ENCODE measurements at places on chromosomes 2 and 18. TPM values are rescaled to one million over a fixed set of nuclear protein-coding genes. Genes with fewer than 3 reads are reported as not detected.

Gene ZDBF2
- 4.2 TPM for total RNA-seq

- H3K4me3 ChIP-seq: no peak overlapping the region
- no peak for DNase-seq
- H3K4me1 ChIP-seq: peaks cover 53% of the 10 kb centered on the region
- H3K27me3 ChIP-seq: no peaks in the 10 kb centered on the region
- peaks cover 4% of the 10 kb centered on the region for H3K36me3 ChIP-seq
These were observed 41.4 kb upstream of the RFX8 start for GRCh38 chr2:101516349-101516748.

GRCh38 chr2:158407031-158407430 lies 49.5 kb downstream of the CCDC148 start:
- H3K27ac ChIP-seq: no peak overlapping the region
- no peak overlapping the region for H3K4me3 ChIP-seq
- no peaks in the 10 kb centered on the region for H3K36me3 ChIP-seq
- H3K4me1 ChIP-seq: no peaks in the 10 kb centered on the region
- DNase-seq: no peak
- peaks cover 7% of the 10 kb centered on the region for H3K27me3 ChIP-seq

- no peaks in the 10 kb centered on the region for H3K4me1 ChIP-seq
- no peaks in the 10 kb centered on the region for H3K27me3 ChIP-seq
- H3K36me3 ChIP-seq: peaks cover 39% of the 10 kb centered on the region
- no peak overlapping the region for H3K27ac ChIP-seq
- no peak overlapping the region for H3K4me3 ChIP-seq
These were observed 10.4 kb downstream of the FEZ2 start for GRCh38 chr2:36587556-36587955.

DNA sequence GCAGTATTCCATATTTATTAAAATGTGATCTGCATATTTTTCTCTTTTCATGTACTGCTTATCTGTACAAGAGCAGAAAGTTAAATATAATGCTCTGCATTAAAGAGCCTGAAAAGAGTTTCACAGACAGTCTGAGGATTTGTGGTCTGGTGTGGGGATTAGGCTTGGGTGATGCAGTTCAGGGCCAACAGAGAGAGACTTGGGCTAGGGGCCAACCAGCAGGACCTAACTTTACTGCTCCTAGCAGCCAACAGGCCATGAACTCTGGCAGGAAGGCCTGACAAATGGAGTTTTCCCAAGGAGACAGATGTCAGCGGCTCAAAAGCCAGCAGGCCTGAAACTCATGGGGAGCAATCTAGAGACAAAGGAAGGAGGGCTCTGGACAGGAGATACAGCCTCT lies 169.6 kb downstream of the LRRTM1 start:
- no peak overlapping the region for H3K4me3 ChIP-seq
- no peak for DNase-seq
- H3K4me1 ChIP-seq: no peaks in the 10 kb centered on the region
- no peak overlapping the region for H3K27ac ChIP-seq
- H3K27me3 ChIP-seq: no peaks in the 10 kb centered on the region

Gene FBXO11
- 39.6 TPM for total RNA-seq

Gene POTEI
- total RNA-seq: not detected

GRCh38 chr2:231557571-231558217 lies 27.4 kb upstream of the NMUR1 start:
- no peaks in the 10 kb centered on the region for H3K27me3 ChIP-seq
- no peaks in the 10 kb centered on the region for H3K36me3 ChIP-seq
- H3K27ac ChIP-seq: no peak overlapping the region
- no peak overlapping the region for H3K4me3 ChIP-seq
- no peaks in the 10 kb centered on the region for H3K4me1 ChIP-seq

Gene STK17B
- total RNA-seq: 22.1 TPM

Gene ZBTB7C
- total RNA-seq: 1.1 TPM

DNA sequence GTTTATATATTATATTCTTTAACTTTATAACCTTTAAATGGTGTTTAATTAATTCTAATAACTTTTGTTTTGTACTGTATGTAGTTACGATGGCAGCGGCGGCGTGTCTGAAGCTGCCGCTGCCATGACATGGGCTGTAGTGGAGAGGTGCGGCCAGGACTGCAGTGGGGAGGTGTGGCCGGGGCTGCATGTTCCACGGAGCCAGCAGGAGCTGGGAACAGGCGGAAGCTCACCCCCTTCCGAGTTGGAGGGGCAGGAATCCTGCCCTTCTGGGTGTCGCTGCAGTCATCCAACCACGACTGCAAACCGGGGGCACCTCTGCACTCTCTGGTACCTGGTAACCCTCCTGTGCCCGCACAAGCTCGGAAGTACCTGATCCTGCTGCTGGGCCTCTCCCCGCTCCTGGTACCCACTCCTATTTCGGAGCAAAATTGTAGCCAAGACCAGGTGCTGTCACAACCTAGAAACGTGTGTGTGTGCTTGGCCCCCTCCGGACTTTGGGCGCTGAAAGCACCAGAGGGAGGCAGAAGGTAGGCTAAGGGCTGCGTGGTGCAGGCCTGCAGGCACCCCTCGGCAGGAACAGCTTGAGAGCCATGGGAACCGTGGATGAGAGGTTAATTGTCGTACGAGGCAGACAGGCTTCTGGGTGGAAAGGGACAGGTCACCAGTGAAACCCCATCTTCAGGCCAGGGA lies 1329.7 kb upstream of the SLC39A10 start:
- no peaks in the 10 kb centered on the region for H3K4me1 ChIP-seq
- DNase-seq: no peak

- no peaks in the 10 kb centered on the region for H3K36me3 ChIP-seq
- peaks cover 24% of the 10 kb centered on the region for H3K27me3 ChIP-seq
- H3K4me3 ChIP-seq: no peak overlapping the region
- H3K4me1 ChIP-seq: no peaks in the 10 kb centered on the region
- no peak overlapping the region for H3K27ac ChIP-seq
- no peak for DNase-seq
These were observed 356.8 kb downstream of the PLCL1 start for GRCh38 chr2:198161151-198161550.

DNA sequence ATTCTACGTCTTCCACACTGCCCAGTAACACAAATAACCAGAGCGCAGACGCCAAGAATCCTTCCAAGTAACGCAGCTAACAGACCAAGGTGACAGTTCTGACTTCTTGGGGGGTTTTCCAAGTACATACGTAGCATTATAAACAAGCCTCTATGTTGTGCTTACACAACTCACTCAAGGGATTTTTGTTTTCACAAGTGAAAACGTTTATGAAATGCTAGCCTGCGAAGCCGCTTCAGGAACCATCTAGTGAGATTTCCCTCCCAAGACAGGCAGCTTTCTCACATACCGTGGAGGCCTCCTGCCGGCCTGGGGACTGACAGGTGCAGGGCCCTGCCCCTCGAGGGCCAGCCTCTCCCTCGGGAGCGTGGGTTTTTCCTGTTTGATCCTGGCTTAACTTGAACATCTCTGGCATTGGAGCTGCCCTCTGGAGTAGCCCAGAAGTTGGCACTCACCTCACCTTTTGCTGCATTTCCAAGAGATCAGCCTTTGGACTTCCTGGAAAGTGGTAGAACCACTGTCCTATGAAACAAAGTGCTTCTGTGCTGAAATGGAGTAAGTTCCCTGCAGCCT lies 151.1 kb downstream of the MBP start:
- no peak for DNase-seq
- no peak overlapping the region for H3K27ac ChIP-seq
- peaks cover 5% of the 10 kb centered on the region for H3K4me1 ChIP-seq
- H3K27me3 ChIP-seq: no peaks in the 10 kb centered on the region
- no peak overlapping the region for H3K4me3 ChIP-seq

Gene ALPP
- 14.4 TPM for total RNA-seq

Gene CFAP210
- total RNA-seq: not detected

Gene RGPD8
- 8.4 TPM for total RNA-seq

GRCh38 chr2:67289921-67290371 lies 107.2 kb upstream of the ETAA1 start:
- H3K4me1 ChIP-seq: peaks cover 30% of the 10 kb centered on the region
- no peaks in the 10 kb centered on the region for H3K27me3 ChIP-seq
- peak; percentile 89 for DNase-seq
- peak overlapping the region; percentile 96 for H3K27ac ChIP-seq
- H3K36me3 ChIP-seq: no peaks in the 10 kb centered on the region

Gene ABHD1
- total RNA-seq: 0.36 TPM

Gene NHEJ1
- 16.7 TPM for total RNA-seq

Gene MOGAT1
- total RNA-seq: not detected

DNA sequence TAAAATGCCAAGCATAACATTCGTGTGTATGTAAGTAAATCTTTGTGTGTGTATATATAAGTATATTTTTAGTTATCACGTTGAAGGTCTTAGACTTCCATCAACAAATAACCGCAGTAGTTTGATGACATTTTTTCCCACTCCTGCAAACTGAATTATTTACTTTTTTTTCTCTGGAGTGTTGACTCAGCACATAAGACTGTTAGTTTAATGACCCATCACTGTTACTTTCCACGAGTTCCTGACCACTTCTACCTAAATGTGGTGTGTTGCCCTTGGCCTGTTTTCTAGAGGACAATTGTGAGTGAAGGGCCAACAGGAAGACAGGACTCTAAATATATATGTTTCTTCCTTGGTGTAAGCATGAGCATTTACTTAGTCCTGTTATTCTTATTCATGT lies 71.3 kb upstream of the TXNDC2 start:
- no peaks in the 10 kb centered on the region for H3K36me3 ChIP-seq
- H3K4me1 ChIP-seq: peaks cover 14% of the 10 kb centered on the region
- no peaks in the 10 kb centered on the region for H3K27me3 ChIP-seq
- peak overlapping the region; percentile 53 for H3K27ac ChIP-seq
- peak; percentile 91 for DNase-seq

Gene LIMS3
- total RNA-seq: 0.26 TPM

DNA sequence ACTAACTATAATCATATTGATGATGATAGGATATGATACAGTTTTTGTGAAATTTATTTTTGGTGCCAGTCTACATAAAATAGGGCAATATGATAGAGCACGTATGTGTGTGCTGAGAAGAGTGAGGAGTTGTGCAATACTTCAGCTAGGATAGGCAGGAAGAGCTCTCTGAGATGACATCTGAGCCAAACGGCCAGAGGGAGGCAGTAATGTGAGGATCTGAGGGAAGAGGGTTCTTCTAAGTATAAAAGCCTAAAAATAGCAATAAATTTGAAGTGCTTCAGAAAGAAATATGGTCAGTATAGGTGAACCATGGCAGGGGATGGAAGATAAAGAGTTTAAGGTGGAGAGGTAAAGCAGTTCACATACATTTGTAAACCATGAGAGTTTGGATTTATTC lies 102.5 kb downstream of the OLA1 start:
- H3K4me1 ChIP-seq: no peaks in the 10 kb centered on the region
- peaks cover 5% of the 10 kb centered on the region for H3K36me3 ChIP-seq
- no peaks in the 10 kb centered on the region for H3K27me3 ChIP-seq
- no peak overlapping the region for H3K27ac ChIP-seq
- no peak overlapping the region for H3K4me3 ChIP-seq

- no peaks in the 10 kb centered on the region for H3K36me3 ChIP-seq
- peaks cover 15% of the 10 kb centered on the region for H3K27me3 ChIP-seq
- no peak overlapping the region for H3K27ac ChIP-seq
- H3K4me3 ChIP-seq: no peak overlapping the region
- no peak for DNase-seq
- no peaks in the 10 kb centered on the region for H3K4me1 ChIP-seq
These were observed 153.6 kb downstream of the TRABD2A start for GRCh38 chr2:84727315-84727714.

DNA sequence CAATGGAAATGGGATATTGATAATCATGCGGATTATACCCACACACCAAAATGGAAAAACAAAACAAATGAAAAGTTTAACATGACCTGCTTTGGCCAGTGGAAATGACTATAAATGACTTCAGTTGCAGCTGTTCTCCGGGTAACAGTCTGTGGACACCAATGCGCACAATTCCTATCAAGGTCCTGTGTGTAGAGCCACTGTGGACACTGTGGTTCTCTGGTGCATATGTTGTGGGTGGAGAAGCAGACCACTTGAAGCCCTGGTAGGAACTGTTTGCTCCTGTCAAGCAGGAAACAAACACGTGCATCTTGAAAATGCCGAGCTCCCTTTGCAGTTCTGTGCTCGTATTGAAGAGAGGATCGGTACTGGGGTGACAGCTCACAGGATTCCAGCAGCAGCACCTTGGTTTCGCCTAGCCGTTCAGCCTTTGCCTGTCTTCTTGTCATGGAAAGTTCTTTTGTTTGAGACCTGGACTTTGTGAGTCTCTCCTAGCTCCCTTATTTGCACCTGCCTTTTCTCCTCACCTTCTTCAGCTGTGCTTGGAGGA lies 32.9 kb downstream of the NCK2 start:
- no peaks in the 10 kb centered on the region for H3K4me1 ChIP-seq
- H3K4me3 ChIP-seq: no peak overlapping the region
- no peaks in the 10 kb centered on the region for H3K36me3 ChIP-seq
- no peak overlapping the region for H3K27ac ChIP-seq
- DNase-seq: no peak

GRCh38 chr2:236945431-236946016 lies 140.2 kb upstream of the COPS8 start:
- H3K27ac ChIP-seq: no peak overlapping the region
- H3K4me3 ChIP-seq: no peak overlapping the region
- DNase-seq: no peak
- no peaks in the 10 kb centered on the region for H3K27me3 ChIP-seq
- no peaks in the 10 kb centered on the region for H3K36me3 ChIP-seq
- H3K4me1 ChIP-seq: no peaks in the 10 kb centered on the region

- H3K27me3 ChIP-seq: no peaks in the 10 kb centered on the region
- peaks cover 14% of the 10 kb centered on the region for H3K36me3 ChIP-seq
- no peak overlapping the region for H3K4me3 ChIP-seq
- H3K27ac ChIP-seq: peak overlapping the region; percentile 13
- peaks cover 5% of the 10 kb centered on the region for H3K4me1 ChIP-seq
- peak; percentile 45 for DNase-seq
These were observed 5.4 kb upstream of the KCNJ13 start for GRCh38 chr2:232781765-232782164.

- no peak overlapping the region for H3K27ac ChIP-seq
- no peaks in the 10 kb centered on the region for H3K36me3 ChIP-seq
- no peak overlapping the region for H3K4me3 ChIP-seq
- H3K4me1 ChIP-seq: no peaks in the 10 kb centered on the region
- H3K27me3 ChIP-seq: no peaks in the 10 kb centered on the region
These were observed 347.5 kb downstream of the CELF4 start for GRCh38 chr18:37218022-37218590.

Gene QPCT
- total RNA-seq: not detected

Gene GAREM1
- total RNA-seq: 0.86 TPM

Gene MYO5B
- 10.4 TPM for total RNA-seq

GRCh38 chr2:238483656-238484055 lies 56.9 kb downstream of the ASB1 start:
- no peaks in the 10 kb centered on the region for H3K36me3 ChIP-seq
- H3K27me3 ChIP-seq: no peaks in the 10 kb centered on the region
- H3K27ac ChIP-seq: no peak overlapping the region
- H3K4me3 ChIP-seq: no peak overlapping the region

- no peak overlapping the region for H3K27ac ChIP-seq
- H3K27me3 ChIP-seq: no peaks in the 10 kb centered on the region
- DNase-seq: no peak
- no peak overlapping the region for H3K4me3 ChIP-seq
- no peaks in the 10 kb centered on the region for H3K4me1 ChIP-seq
- H3K36me3 ChIP-seq: no peaks in the 10 kb centered on the region
These were observed 363.8 kb upstream of the TRIB2 start for GRCh38 chr2:12352889-12353288.

Data from PC-3 (cell line).